ENCODE measurements at places on chromosomes 4 and X.

DNA sequence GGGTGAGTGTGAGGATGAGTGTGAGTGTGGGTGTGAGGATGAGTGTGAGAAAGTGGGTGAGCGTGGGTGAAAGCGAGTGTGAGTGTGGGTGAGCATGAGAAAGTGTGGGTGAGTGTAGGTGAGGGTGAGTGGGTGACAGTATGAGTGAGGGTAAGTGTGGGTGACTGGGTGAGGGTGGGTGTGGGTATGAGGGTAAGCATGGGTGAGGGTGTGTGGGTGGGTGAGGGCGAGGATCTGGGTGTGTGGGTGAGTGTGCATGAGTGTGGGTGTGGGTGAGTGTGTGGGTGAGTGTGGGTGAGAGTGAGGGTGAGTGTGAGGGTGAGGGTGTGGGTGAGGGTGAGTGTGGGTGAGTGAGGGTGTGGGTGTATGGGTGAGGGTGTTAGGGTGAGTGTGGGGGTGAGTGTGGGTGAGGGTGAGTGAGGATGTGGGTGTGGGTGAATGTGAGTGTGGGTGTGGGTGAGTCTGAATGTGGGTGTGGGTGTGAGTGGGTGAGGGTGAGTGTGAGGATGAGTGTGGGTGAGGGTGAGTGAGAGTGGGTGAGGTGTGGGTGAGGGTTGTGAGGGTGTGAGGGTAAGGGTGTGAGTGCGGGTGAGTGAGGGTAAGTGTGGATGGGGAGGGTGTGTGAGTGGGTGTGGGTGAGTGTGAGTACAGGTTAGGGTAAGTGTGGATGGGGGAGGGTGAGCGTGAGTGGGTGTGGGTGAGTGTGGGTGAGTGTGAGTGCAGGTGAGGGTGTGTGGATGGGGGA, 48.9 kb downstream of the ING2 start:
- DNase-seq: no peak

- DNase-seq: no peak
These were observed 32.0 kb downstream of the PAGE2 start for GRCh38 chrX:55120761-55121358.

DNA sequence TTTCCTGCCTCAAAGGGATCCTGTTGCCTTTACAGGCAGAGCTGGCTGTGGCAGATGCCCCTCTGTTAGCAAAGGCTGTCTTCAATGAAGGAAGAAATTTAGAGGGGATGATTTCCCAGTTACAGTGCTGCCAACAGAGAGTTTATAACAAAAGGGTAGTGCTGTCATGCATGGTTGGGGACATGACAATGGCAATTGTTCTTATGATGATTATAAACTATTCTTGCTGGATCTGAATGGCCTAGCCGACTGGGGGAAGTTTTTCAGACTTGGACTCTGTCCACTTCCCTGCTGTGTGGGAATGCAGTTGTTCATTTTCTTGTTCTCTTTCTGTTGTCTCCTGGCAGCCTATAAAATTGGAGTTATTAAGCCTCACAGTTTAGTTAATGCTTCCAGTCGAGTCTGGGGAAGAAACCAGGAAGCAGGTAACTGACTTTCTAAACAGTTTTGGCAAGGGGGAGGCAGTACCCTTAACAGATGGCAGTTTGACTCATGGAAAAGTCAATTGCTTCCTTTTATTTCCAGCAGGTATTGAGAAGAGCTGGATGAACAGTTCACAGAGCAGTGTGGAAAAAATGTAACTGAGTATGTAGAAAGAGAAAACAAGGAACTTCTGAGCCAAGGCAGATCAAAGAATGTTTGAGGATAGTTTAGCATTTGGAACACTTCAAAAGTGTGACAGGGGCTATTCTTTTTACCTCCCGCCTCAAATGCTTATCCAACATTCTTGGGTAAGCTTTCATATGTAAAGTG, 582.6 kb downstream of the RAPGEF2 start:
- no peak for DNase-seq

GRCh38 chrX:55357236-55357635, 92.5 kb upstream of the PAGE3 start:
- no peak for DNase-seq

DNA sequence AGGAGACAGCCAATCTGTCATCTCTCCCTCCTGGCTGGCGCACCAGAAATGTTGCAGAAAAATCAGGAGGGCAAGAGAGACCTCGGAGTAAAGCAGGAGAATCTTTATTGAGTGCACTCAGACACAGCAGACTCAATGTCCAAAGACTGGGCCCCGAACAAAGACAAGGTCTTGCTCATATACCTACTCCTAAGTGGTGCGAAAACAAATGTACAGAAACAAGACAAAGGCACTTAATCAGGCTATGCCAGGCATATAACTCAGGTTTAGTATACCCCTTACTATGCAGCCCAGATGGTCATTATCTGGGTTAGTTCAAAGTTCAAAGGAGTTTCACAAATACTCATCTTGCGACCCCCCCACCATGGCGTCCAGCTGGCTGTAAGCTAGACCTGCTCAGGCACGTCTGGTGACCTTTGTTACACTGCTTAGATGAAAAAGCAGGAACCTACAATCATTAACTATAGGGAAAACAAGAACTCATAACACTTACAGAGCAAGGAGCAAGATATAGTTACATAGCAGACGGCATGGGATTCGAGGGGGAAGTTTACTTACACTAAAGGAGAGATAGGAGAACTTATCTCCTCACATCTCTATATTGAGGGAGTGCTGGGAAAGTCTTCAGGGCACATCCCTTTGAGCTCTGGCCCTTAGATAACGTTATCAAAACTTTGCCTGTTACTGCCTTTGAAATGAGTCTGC, 27.5 kb downstream of the SULT1E1 start:
- DNase-seq: peak; percentile 29

- DNase-seq: no peak
These were observed 167.2 kb downstream of the LHFPL1 start for GRCh38 chrX:112512509-112512908.

DNA sequence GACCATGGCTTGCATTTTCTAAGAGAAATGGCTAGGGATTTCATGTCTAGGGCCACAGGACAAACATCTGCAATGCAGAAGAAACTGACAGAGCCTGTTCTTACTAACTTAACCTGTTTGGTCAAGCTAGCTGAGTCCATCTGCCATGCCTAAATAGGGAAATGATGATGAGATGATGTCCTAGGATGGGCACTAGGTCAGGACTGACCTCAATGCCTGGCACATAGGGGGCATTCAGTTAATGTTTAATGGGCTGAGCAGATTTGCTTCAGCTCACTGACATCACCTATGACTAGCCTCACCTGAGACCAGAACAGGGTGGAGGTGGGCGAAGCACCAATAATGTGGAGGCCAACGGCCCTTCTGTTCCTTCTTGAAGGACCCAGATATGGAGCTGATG, 174.2 kb upstream of the SCML1 start:
- DNase-seq: no peak

- no peak for DNase-seq
These were observed 2313.3 kb downstream of the ARAP2 start for GRCh38 chr4:33931026-33931425.

DNA sequence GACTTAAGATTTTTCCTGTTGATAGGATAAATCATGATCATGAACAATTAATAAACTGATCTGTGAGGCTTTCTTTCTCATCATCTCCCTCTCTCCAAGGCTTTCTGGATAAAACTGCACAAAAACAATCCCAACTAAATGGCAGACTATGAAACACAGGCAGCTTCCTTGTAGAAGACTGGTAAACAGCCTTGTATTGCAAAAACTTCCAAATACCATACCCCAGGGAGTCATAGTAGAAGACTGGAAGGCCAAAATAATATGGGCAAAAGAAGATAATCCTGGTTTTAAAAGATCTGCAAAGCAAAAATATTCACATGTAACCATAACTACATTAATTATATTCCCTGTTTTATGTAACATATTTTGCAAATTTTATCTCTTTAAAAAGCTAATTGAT, 113.0 kb downstream of the ANAPC10 start:
- DNase-seq: no peak

GRCh38 chrX:70970482-70970995, 39.6 kb upstream of the SLC7A3 start:
- DNase-seq: peak; percentile 27

GRCh38 chr4:153204247-153204671, at the start of gene TRIM2:
TRIM2 (plus strand) TSS chr4:153204443; CDS start chr4:153204531, 88 bp downstream.
- peak; percentile 71 for DNase-seq

DNA sequence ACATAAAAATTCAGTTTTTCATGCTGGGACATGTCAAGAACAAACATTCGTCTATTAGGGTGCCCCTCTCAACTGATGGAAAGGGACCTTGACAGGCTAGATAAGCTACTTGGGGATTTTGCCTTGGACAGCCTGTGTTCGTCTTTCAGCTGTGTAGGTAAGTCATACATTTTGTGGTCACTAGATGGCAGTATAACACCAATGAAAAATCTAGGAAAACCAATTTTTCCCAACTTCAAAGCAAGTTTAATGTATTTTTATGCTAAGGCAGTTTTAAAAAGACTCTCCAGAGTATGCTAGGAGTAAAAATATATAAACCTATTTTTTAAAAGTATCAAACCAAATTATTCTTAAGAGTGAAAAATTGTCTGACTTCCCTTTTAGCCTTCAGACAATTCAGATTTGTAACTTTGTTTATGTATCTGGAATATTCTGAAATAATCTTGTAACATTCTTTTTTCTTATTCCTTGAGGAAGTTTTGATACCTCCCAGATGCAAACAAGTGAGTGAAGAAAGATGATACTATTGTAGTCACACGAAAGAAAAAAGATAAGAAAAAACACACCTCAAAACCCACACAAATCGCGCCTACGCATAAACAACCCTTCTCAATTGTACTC, 158.3 kb downstream of the CPE start:
- peak; percentile 68 for DNase-seq

GRCh38 chrX:110081740-110082139, 78.8 kb downstream of the TMEM164 start:
- no peak for DNase-seq

DNA sequence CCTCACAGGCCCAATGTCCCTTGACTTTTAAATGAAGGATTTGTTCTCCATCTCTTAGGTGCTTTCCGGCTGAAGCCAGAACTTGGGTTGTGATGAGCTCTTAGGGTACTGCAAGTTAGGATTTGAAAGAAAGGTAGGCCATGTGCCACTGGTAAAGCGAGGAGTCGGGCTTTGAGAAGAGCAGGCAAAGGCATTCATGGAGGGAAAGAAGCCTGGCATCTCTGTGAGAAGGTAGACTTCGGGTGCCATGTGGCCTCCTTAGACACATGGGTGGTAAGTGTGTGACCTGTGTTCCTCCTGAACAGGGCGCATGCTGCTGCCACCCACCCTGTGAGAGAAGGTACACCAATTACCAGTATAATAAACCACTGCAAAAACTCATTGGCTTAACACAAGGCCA, 102.9 kb downstream of the GATB start:
- no peak for DNase-seq

GRCh38 chr4:85544751-85545150, 69.8 kb downstream of the ARHGAP24 start:
- DNase-seq: no peak

DNA sequence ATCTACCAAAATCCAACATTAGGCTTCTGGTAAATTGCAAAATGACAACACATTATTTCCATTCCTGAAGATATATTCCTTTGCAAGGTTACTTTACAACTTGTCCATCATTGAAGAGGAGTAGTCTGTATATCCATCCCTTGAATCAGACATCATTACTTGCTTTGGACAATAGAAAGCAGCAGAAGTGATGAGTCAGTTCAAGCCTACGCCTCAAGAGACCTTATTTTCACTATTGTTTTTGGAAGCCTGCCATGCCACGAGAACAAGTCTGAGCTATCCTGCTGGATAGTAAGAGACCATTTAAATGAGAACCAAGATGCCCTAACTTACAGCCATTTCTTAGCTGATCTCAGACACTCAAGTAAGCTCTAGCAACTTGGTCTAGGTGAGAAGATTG, 246.0 kb upstream of the HHIP start:
- DNase-seq: peak; percentile 18

- DNase-seq: peak; percentile 27
These were observed 1.1 kb downstream of the RNF150 start for GRCh38 chr4:141132072-141132708.

DNA sequence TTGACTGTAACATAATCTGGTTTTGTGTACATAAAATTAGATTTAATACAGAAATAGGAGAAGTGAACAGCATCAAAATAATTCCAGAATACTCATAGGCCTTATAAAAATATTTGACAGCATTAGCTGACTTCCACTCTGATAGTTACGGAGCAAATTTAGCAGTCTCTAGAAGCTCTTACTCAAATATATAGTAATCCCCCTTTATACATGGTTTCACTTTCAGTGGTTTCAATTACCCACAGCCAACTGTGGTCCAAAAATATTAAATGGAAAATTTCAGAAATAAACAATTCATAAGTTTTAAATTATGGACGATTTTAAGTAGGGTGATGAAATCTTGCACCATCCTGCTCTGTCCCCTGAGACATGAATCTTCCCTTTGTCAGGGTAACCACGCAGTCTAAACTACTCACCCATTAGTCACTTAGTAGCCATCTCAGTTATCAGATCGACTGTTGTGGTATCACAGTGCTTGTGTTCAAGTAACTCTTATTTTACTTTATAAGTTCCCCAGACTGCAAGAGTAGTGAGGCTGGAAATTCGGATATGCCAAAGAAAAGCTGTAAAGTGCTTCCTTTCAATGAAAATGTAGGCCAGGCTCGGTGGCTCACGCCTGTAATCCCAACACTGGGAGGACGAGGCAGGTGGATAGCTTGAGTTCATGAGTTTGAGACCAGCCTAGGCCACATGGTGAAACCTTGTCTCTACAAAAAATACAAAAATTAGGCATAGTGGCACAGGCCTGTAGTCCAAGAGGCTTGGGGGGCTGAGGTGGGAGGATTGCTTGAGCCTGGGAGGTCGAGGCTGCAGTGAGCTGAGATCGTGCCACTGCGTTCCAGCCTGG, 17.2 kb upstream of the RTL9 start:
- no peak for DNase-seq

GRCh38 chrX:20739038-20739745, 472.5 kb upstream of the RPS6KA3 start:
- no peak for DNase-seq

- DNase-seq: no peak
These were observed 96.5 kb downstream of the SYTL5 start for GRCh38 chrX:38102875-38103274.

GRCh38 chr4:105797225-105797624, 88.6 kb downstream of the GSTCD start:
- no peak for DNase-seq

- DNase-seq: no peak
These were observed 35.2 kb upstream of the ZNF518B start for GRCh38 chr4:10492464-10492863.

- DNase-seq: no peak
These were observed 21.5 kb upstream of the PHKA1 start for GRCh38 chrX:72735561-72735960.

GRCh38 chrX:124257924-124258702, 74.3 kb upstream of the TEX13D start:
- DNase-seq: no peak

DNA sequence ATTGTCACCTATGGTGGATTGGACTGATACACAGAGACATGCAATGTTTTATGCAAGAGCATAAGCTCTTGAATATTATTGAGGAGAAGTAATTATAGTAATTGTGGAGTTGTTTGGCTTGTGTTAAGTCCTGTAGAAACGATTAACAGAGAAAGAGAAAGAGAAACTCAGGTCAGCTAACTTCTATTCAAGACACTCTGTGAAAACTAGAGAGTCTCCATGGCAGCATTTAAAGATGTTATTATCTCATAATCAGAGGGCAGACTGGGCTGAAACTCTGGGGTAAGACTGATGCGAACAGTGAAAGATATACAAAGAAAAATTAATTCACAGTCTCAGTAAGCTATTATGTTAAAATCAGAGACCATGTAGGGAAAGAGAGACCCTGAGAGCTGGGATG, 625.7 kb downstream of the FAT4 start:
- DNase-seq: no peak

- DNase-seq: no peak
These were observed 151.8 kb downstream of the SPATA18 start for GRCh38 chr4:52202931-52203330.
